ENCODE measurements at places on chromosomes 1 and 21.

- DNase-seq = no peak
These were observed 83.8 kb downstream of the SETD4 start for GRCh38 chr21:35976481-35976880.

GRCh38 chr21:39029086-39029755, 154.0 kb downstream of the PSMG1 start:
- DNase-seq = no peak

DNA sequence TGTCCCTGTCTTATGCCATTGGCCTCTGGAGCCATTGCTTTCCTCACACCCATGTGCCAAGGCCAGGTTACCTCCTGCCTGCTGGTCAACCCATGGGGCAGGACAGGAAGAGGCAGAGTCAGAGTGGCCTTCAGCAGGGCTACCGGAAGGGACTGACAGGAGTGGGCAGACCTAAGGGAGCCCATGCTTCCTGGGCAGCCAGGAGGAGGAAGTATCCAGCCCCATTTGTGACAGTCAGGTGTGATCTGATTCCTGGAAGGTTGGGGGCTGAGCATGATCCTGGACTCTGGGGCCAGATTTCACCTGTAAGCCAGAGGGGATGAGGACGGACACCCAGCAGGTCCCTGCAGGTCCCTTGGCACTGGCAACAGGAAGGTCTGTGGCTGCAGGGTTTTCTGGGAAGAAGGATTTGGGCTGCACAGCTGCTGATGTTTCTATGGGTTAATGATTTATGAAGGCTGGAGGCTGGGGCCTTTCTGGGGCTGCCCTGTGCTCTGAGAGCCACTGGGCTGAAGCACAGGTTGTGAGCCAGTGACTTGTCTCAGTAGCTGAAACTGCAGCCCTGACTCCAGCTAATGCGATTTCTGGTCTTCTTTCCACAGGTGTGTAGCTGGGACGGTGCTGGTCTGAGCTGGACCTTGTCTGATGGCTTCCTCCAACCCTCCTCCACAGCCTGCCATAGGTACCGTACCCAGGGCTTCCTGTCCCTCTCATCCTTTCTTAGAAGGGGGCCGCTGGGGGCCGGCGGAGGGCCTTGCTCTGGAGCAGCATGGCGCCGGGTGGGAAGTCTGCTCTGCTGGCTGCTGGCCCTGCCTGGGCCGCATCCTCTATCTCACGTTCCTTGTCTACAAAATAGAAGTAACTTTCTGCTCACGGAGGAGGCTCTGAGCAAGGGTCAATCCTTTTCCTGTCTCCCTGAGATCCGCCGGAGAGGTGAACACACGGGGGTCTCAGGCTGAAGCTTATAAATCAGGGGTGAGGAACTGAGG, 40.7 kb downstream of the ARHGEF10L start:
- no peak for DNase-seq

GRCh38 chr1:225651872-225652728, 823 bp downstream of the ENAH start:
- DNase-seq = no peak

DNA sequence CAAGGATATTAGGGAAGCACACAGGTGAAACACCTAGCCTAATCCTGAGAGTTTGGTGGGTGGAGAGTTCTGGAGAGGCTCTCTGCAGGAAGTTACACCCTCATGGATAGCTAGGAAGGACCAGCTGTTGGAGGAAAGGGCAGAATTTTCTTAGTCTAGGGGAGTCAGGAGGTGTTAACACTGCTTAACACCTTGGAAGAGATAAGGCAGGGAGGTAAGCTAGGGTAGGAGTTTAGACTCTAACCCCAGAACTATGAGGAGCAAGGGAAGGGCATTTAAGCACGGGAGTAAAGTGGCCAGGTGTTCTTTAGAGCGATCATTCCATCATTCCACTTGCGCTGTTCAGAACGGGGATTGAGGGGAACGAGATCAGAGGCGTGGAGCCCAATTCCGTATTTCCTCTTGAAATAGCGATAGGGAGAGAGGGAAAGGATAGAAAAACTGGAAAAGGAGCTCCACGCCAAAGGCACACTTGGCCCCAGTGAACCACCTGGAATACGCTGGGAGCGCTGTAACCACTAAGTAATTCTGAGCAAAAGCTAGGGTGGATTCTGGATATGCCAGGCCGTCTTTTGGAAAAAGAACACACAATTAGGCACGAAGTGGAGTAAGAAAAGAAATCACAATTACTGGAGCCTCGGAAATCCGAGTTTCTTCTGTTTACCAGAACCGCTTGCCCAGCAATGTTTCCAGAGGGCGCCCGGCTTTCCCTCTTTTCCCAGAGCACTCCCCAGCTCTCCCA, 1.5 kb upstream of the GPR137B start:
- DNase-seq = no peak

- no peak for DNase-seq
These were observed 111.6 kb downstream of the ACTL8 start for GRCh38 chr1:17866740-17867029.

DNA sequence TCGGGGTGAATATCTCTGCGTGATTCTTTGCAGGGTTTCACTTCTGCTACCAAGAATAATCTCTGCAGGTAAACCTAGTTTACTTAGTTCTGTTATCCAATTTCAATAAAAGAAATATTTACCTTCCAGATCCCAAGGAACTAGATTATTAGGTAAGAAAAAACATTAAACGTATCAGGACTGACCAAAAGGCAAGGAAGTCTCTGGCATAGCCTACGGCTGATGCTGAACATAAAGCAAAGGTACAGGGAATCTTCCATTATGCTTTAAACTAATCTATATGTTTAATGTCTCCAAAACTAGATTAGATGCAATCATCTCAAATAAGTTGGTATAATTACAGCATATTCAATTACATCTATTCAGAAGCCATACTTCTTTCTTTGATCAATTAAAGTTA, 168.9 kb downstream of the KCNK2 start:
- no peak for DNase-seq

DNA sequence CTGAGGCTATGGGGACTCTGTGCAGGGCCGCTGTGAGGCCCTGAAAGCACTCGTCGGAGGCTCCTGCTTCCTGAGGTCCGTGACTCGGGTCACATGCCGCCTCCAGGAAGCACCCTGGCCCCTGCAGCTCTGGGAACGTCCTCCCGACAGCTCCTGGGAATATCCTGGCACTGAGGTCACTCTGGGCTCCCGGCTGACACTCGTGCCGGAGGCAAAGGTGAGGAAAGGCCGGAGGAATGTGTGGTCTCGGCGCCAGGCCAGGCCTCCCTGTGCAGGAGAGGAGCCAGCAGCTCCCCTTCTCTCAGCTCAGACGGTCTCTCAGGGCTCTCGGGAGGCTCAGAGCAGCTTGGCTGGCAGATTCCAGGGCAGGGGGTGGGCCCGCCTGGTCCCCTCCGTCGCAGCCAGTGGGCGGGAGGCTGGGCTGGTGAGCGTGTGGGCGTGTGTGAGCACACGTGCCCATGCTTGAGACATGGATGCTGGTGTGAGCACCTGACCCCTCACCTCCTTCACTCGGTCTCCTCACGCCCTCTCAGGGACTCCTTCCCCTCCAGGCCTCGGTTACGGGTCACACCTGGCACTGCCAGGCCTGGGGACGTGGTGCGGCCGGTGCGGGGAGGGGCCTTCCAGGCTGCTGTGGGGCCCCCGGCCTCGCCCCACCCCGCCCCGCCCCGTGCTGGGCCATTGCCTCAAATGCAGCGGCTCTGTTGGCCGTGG, 5.5 kb upstream of the RNF223 start:
- DNase-seq = peak; percentile 21

GRCh38 chr1:172456344-172456769, 12.5 kb upstream of the PIGC start:
- no peak for DNase-seq

GRCh38 chr1:207221934-207222351, 99.5 kb upstream of the CD55 start:
- DNase-seq = no peak

DNA sequence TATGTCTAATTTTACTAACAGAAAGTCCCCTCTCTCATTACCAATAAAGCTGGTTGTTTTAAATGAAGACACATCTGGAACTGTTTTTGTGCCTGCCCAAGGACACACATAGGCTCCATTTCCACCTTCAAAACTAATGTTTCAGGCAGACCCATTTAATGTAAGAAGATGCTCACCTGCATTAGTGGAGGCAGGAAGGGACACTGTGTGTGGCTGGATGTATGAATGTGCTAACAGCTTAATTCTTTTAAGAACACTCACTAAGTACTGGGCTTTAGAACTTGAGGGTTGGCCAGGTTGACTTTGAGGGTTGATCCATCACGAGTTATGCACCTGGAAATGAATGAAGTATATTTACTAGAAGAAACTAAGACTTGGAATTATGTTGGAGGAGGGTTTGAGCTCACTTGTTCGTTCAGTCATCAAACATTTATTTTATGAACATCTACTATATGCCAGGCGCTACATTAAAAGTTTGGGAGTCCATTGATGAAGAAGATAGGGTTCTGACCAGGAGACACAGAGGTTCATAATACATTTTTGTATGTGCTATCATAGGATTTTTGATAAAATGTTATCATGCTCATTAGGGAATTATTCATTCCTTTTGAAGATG, 5.4 kb downstream of the JUN start:
- DNase-seq = no peak

- no peak for DNase-seq
These were observed 289.9 kb downstream of the DPYD start for GRCh38 chr1:97630948-97631347.

DNA sequence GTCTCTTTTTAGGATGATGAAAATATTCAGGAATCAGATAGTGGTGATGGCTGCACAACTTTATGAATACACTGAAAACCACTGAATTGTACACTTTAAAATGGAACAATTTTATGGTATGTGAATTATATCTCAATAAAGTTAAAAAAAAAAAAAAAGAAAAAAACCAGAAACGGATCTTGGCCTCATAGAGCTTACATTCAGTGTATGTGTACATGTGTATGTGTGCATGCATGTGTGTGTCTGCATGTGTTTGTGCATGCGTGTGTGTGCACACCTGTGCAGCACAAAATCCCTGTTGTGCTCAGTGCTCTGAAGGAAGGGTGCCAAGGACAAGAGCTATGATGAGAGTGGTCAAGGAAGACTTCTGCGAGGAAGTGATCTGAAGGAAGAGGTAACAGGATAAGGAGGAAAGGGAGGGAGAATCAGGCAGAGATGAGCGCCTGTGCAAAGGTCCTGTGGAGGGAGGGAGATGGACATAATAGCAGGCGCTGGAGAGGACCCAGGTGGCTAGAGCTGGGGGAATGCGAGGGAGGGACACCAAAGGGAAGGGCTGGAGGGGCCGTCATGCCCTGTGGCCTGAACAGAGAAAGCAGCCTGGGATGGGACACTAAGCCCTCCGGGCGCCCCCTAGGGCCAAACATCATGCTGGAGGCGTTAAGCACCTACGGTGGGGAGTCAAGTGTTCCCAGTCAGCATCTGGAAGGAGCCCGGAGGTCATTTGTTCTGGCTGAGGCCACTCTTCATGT, 25.2 kb downstream of the NKAIN1 start:
- DNase-seq = no peak

DNA sequence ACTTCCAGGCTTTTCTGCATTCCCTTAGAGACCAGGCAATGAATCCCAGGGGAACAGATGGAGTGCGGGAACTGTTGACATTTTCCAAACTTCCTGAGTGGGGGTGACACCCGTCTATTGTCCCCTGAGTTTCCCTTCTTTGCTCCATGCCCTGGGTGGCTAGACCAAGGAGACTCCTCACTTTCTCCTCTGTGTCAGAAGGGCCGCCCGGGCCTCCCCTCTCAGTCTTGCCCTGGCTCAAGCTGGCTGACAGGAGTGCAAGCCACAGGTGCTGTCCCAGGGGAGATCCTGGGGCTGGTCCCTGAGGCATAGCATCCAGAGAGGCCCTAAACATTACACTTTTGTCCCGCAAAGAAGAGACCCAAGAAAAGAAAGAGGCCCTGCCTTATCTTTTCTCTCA, 62.8 kb downstream of the DDX20 start:
- no peak for DNase-seq

GRCh38 chr1:92953491-92953890, 7.8 kb downstream of the DIPK1A start:
- DNase-seq = peak; percentile 59

DNA sequence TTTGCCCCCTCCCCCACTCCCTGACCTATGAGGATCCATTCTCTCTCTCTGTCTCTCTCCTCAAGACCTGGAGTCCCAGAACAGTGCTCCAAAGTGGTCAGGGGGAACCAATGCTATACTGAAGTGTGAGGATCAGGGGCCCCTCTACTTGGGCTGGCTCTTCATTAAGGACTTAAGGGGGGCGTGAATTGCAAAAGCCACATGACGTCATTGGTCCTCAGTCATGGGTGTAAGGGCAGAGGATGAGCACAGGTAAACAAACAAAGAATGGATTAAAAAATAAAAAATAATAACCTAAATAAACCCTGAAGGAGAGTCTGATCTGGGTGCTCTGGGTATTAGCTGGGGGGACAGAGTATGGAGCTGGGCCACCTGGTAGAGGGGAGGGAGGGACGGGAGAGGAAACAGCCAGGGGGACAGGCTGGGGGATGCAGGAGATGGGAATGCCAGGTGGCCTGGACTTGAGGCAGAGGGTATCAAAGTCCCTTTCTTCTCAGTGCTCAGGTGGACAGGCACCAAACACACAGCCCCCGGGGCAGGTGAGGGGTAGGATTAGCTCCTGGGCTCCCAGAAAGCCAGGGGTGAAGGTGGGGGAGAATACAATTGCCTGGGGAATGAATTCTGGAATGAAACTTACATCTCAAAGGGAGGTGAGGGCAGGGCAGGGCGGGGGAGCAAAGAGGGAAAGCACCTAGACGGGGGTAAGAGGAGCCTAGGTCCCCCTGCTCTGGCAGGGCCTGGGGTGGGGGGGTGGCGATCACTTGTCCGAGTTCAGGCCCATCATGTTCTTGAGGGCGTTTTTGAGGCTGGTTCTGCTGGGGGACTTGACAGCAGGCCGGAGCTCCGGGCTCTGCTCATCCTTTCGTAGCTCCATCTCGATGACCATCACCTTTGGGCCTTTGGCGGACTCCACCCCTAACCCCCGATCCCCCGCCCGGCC, 4.6 kb downstream of the MPZ start:
- DNase-seq = no peak

DNA sequence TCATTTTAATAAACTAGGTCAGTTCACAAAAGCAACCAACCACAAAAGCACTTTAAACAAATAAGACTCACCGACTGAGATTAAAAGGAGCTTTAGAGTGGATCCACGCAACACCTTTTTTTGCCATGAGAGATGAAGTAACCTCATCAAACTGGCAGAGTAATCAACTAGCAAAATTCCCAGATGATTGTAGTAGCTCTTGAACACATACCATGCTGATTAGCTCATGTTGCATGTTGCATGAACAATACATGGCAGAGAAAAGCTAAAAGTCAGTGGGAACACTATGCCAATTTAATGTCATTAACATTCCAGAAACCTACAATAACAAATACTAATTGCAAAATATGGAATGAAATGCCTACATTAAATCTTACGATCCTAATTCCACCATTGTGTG, 4.1 kb downstream of the WARS2 start:
- DNase-seq = no peak

- DNase-seq = no peak
These were observed 30.1 kb upstream of the TRIM62 start for GRCh38 chr1:33211972-33212371.

- DNase-seq = no peak
These were observed 11.5 kb downstream of the CNST start for GRCh38 chr1:246577720-246578106.

- no peak for DNase-seq
These were observed 48.9 kb downstream of the CHML start for GRCh38 chr1:241591317-241591716.

Data from immature natural killer cell (primary cell).